ENCODE measurements at places on chromosomes 16 and 17. TPM values are rescaled to one million over a fixed set of nuclear protein-coding genes. Genes with fewer than 3 reads are reported as not detected.

DNA sequence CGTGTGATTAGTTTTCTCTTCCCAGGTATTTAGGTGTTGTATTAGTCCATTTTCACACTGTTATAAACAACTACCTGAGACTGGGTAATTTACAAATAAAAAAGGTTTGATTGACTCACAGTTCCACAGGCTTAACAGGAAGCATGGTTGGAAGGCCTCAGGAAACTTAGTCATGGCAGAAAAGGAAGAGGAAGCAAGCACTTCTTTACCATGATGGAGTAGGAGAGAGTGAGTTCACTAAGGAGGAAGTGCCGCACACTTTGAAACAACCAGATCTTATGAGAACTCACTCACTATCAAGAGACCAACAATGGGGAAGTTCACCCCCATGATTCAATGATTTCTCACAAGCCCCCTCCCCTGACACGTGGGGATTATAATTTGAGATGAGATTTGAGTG lies 1343.7 kb upstream of the GOT2 start:
- DNase-seq: no peak

DNA sequence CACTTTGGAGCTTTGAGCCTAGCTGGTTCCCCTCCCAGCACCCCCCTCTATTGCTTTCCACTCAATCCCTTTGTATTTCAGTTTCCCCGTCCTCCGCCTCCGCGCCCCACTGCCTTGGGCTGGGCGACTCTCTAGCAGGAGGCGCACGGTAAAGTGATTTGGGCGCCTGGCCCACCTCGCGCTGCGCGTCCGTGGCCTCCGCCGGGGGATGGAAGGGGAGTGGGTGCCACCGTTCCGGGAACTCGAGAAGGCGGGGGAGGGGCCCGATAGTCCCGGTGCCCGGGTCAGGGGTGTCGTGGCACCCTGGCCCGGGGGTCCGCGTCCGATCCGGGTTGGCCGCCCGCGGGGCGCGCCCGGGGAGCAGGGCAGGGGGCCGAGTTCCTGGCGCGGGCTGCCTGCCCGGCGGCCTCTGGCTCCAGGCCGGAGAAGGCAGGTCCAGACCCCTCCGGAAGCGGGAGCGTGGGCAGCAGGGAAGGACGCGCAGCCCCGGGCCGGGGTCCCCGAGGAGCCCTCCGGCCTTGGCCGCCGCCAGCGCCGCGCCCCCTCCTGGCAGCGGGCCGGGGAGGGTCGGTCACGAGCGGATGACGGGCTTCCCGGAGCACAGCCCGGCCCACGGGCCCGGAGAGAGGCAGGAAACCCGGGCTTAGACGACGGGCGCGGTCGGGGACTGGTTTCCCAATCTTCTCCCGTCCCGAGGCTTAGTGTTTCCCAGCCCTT lies 15.8 kb downstream of the MEOX1 start:
- peak; percentile 42 for DNase-seq

DNA sequence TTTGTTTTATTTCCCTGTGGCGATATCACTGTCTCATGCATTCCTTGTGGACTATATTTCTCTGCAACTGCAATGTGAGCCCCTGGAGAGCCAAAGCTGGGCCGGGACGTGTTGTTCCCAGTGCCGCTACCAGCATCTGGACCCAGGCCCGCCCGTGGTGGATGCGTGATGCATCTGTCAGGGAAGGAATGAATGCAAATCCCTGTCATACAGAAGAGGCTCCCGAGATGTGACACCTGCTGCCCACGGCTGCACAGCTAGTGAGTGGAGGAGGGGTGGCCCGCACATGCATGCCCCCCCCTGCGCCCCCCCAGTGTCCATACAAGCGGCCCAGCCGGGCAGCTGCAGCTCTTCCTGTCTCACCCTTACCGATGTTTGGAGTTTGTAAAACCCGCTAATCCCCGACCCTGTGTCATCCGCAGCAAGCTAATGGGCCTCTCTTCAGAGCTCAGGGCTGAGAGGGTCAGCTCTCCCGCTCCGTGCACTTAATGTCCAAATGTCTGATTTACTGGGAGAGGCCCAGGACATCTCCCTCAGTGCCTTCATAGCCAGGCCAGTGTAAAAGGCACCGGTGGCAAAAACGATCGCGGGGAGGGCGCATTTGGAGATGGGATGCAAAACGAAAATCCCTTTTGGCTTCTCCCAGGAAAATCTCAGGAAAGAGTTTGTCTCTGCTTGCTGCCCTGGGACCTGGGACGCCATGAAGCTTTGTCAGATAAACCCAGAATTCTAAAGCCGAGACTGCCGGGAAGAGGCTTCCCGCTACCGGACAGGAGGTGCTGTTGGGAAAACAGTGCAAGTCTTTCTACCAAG lies 91.8 kb downstream of the FOXL1 start:
- DNase-seq: no peak

GRCh38 chr16:88375996-88376834 lies 6.5 kb upstream of the ZNF469 start:
- peak; percentile 24 for DNase-seq

- DNase-seq: no peak
Observed at GRCh38 chr17:56290101-56290801, 137.0 kb downstream of the ANKFN1 start.

NACA2 gene
- total RNA-seq: not detected

DNA sequence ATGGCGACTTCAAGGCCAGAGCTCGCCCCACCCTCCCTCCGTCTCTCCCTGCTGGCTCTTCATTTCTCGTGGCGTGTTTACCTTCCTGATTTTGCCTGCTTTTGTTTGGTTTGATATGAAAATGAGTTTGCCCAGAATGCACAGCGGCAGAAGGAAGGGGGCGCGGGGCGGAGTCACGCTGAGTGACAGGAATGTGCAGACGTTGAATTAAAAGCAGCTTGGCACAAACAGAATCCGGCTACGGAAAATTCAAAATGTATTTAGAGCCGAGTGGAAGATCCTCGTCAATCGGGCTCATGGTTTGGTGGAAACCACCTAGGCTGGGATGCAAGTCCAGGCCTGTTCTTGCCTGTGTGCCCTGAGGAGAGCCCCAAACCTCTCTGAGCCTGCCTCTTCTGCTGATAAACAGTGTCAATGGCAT lies 102.7 kb downstream of the SDK2 start:
- no peak for DNase-seq

DNA sequence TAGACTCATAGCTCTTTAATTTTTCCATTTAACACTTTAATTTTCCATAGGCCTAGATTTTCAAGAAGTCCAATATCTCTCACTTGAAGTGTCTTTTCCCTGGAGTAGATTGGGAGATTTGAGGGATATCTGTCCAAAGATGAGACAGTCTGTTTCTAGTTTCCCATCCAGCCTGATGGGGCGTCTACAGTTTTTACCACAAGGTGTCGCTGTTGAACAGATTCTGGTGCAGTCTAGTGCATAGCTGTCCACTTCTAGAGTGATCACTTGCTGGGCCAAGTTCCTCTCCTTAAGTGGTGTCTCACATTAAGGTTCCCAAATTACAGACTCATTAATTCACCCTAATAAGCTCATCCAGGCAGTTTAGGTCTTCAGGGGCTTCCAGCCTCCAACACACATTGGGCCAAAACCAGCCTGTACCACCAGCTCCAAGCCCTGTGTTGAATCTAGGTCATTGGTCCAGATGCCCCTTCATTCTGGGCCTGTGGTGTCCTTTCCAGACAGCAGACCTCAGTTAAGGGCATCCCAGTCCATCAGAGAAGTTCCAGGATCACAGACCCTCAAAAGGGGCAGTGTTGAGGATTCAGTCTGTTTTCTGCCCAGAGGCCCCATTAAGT lies 9.4 kb downstream of the SNX20 start:
- no peak for DNase-seq

GRCh38 chr17:65456368-65457151 lies 104.9 kb downstream of the AXIN2 start:
- no peak for DNase-seq

DNA sequence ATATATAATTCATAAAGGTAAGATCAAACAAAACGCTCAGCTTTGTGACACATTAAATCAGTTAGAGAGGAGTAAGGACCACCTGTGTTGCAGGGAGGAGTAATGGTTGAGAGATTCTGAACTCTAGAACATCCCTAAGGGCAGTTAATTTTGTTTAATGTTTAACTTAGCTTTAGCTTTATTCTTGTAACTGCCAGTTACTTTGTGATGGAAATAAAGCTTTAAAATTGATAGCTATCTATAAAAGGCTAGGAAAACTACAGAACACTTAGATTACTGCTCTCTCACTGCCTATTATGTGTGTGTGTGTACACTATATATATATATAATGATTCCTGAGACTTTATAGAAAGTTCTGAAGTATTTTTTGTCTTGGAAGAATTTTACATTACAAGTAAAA lies 37.8 kb downstream of the PTRH2 start:
- no peak for DNase-seq

DNA sequence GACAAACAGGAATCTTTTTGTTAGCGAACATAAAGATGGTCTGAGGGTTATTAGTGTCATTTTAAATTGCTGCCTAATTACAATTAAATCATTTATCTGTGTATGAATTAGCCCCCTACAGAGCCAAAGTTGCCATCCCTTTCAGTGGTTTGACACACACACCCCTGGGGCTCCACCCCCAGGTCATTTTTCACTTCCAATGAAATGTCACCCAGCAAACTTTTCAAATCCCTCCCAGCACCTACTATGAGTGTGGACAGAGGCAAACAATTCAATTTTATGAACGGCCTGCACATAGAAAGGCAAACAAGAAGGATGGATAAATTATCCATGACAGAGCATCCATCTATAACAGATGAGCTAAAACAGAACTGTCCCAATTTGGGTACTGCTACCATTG lies 2.4 kb downstream of the MYH10 start:
- DNase-seq: no peak

DNA sequence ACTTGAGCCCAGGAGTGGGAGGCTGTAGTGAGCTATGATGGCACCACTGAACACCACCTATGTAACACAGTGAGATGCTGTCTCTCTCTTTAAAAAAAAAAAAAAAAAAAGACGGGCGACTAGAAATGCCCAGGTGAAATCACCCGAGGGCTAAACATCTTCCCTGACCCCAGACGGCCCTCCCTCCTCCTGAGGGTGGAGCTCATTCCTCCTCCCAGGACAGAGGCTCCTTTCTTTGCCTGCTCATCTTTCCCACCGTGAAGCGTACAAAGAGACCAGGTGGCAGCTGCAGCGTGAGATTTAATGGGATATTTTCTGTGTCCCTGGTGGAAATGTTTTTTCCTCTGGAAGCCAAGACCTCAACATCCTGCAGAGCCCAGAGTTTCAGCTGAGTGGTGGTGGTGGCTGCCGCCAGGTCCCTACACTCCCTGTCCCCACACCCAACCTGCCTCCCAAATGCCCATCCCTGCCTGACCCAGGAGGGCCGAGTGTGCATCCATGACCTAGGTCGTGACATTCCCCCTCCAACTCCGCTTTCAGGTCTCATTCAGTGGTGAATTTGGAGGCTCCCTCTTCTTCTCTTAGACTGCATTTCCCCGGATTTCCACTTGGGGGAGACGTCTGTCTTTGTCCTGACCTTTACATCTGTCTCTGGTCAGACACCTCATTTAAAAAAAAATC lies 14.4 kb upstream of the GPRC5B start:
- DNase-seq: peak; percentile 74

- no peak for DNase-seq
Observed at GRCh38 chr16:64061621-64062020, 1060.2 kb downstream of the CDH11 start.

- DNase-seq: no peak
Observed at GRCh38 chr17:58329810-58330537, 1.4 kb upstream of the TSPOAP1 start.

- no peak for DNase-seq
Observed at GRCh38 chr17:78210111-78210510, 3.9 kb upstream of the BIRC5 start.

DNA sequence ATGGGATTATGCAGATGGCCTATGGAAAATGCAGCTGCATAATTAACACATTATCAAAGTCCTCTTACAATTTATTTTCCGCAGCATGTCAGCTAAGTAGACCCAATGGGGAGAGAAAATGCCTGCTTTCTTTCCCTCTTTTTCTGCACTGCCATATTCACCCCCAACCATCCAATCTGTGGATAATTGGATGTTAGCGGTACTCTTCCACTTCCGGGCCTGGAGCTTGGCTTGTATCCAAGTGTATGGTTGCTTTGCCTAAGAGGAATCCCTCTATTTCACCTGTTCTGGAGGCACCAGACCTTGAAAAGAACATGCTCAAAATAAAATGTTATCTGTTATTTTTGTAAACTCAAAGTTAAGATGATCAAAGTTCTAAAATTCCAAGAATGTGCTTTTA lies 41.1 kb upstream of the CACNG3 start:
- DNase-seq: no peak

ABCA3 gene
- total RNA-seq: 3.4 TPM

- DNase-seq: no peak
Observed at GRCh38 chr16:65446427-65446826, 324.6 kb upstream of the CDH11 start.

KRTAP4-5 gene
- not detected for total RNA-seq

AANAT gene
- not detected for total RNA-seq

ABCA8 gene
- total RNA-seq: 6.0 TPM

GRCh38 chr17:17826342-17826713 lies 10.5 kb downstream of the SREBF1 start:
- no peak for DNase-seq

DNA sequence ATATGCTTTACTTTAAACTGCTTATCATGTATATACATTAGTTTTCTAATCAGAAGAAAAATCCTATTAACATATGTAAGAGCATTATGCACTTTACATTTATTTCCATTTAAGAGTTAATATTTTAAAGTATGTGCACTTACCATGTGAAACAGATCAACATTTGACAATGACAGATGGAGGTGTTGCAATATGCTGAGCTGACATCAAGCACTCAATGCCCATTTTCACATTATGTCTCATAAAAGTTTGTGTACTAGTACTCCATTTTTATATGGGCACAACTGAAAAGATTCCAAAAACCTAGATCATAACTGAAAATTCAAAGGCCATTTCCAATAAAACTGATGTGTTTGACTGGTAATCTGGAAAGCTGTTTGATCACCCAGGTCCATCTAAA lies 420.9 kb upstream of the SOX9 start:
- DNase-seq: no peak

DNA sequence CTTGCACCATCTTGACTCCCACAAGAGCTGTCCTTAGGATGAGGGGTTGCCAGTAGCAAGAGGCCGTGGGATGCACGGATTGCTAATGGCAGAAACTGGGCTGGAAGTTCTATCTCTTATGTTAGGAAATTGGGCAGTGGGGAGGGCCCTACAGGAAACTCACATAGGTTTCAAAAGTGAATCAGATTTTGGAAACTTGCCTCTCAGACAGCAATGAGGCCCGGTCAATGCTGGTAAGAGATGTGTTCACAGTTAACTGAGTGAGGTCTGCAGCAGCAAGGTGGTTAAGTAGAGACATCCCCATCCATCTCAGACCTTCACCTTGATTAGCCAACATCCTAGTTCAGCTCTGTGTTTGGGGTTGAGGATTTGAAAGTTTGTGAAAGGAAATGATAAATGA lies 164.7 kb downstream of the ABCA8 start:
- DNase-seq: no peak

All from mucosa of descending colon (tissue), 3 donors.